Osteoblast (primary cell): ENCODE measurements at places on chromosomes 7 and 10. TPM values are rescaled to one million over a fixed set of nuclear protein-coding genes. Genes with fewer than 3 reads are reported as not detected.

DNA sequence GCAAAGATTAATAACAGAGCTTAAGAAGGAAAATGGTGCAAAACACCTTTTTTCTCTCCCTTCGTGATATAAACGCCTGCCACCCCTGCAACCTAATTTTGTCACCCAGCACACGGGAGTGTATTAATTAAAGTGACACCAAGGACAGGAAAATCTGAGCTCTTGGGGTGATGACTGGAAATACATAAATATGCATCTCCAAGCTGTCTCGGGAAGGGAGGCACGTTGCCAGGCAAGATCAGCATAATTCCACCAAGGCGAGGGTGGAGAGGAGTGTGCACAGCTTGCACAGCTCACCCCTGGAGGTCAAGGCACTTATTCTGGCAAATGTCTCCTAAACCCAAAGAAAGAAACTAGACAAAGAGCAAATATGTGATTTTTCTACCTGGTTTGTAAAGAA is 700.9 kb downstream of the GRID1 start:
- no peaks in the 10 kb centered on the region for H3K27me3 ChIP-seq
- H3K27ac ChIP-seq = no peak overlapping the region
- no peak overlapping the region for H3K4me3 ChIP-seq
- no peak for DNase-seq
- no peaks in the 10 kb centered on the region for H3K36me3 ChIP-seq

GRCh38 chr7:130907439-130907838 is 173.4 kb upstream of the KLF14 start:
- H3K27me3 ChIP-seq = no peaks in the 10 kb centered on the region
- peak overlapping the region; percentile 0 for H3K4me3 ChIP-seq
- DNase-seq = no peak
- H3K4me1 ChIP-seq = peaks cover 67% of the 10 kb centered on the region

GRCh38 chr10:7003831-7004395 is 406.9 kb downstream of the SFMBT2 start:
- H3K36me3 ChIP-seq = no peaks in the 10 kb centered on the region
- H3K4me3 ChIP-seq = no peak overlapping the region
- H3K4me1 ChIP-seq = no peaks in the 10 kb centered on the region
- no peak for DNase-seq

- no peaks in the 10 kb centered on the region for H3K4me1 ChIP-seq
- no peak overlapping the region for H3K4me3 ChIP-seq
- H3K27ac ChIP-seq = no peak overlapping the region
- no peak for DNase-seq
These were observed 261.8 kb upstream of the RNF32 start for GRCh38 chr7:156378806-156379205.

DNA sequence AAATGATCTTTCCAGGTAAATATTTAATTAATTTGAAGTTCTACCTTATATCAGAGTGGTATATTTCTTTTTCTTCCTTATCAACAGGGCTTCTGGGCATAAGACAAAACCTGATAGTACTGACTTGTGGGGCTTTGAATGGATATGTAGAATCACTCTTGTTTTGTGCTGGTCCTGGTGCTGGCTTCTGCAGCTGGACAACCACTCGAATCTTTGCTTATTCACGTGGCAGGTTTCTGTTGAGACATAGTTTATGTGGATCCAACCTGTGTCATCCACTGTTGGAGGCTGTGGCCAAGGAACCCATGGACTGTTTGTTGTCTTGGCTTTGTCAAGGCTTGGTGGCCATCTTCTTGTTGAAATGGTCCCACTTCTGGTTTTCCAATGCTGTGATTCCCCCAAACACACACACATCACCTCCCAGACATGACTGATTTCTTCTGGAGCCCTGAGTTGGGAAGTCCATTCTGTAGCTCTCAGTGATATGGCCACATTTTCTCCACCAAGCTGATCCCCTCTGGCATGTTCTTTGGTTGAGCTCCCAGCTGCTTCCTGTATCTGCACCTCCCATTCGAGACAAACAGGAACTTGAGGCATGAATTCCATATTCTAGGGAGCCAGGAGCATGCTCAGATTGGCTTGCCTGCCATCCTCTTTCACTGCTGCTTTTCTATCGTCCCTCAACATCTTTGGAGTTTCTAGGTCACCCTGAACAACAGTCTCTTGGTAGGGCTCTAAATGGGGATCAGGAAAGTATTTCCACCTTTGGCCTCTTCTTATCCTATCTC is 19.5 kb downstream of the TAS2R41 start:
- H3K4me3 ChIP-seq = no peak overlapping the region
- no peaks in the 10 kb centered on the region for H3K27me3 ChIP-seq
- peaks cover 14% of the 10 kb centered on the region for H3K4me1 ChIP-seq

- H3K27me3 ChIP-seq = no peaks in the 10 kb centered on the region
- H3K4me3 ChIP-seq = no peak overlapping the region
- no peaks in the 10 kb centered on the region for H3K36me3 ChIP-seq
- no peak overlapping the region for H3K27ac ChIP-seq
- H3K4me1 ChIP-seq = peaks cover 12% of the 10 kb centered on the region
These were observed 48.0 kb downstream of the BRAF start for GRCh38 chr7:140876519-140877248.

Gene MACC1
- total RNA-seq = 0.29 and 0.36 TPM in 2 replicates

Gene NUTM2E
- total RNA-seq = not detected in 2 replicates

Gene ATOH7
- under 0.01 TPM in 1 of 2 replicates, not detected in the other for total RNA-seq
